Activated CD4-positive, CD25-positive, alpha-beta regulatory T cell (primary cell): ENCODE measurements at places on chromosomes 13 and 19.

- DNase-seq: no peak
Measured at GRCh38 chr19:13024126-13024950, 29.1 kb downstream of the NFIX start.

GRCh38 chr19:12949363-12950283 is 4.0 kb downstream of the RAD23A start:
- no peak for DNase-seq

GRCh38 chr13:67101730-67102467 is 128.2 kb downstream of the PCDH9 start:
- no peak for DNase-seq

DNA sequence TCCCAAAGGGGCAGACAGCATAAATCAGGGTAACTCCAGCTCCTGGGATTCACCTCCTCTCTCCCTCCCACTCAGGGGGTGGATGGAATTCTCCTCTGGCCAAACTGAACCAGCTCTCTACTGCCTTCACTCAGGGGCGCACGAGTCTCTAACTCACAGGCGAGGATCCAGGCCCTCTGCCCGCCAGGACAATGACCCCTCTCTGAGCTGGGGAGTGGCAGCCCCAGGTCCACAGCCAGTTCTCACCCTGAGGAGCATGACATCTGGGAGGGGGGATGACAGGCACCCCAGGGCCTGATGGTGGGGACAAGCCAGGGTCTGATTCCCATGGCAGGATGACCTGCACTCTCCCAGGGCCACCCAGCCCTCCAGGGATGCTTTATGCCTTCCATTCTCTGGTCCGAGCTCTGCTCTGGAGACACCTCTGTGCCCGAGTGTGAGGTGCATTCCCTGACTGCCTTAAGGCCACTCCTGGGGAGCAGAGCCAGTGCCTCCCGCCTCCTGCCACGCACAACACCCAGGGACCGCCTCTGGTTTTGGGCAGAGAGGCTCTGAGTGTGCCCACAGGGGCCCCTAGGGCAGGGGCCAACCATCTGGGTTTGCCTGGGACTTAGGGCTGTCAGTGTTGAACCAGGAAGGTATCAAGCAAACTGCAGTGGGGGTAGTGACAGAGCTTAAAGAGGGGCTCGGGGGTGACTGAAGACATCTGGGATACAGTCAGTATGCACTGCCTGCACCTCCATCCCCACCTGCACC is 66.2 kb downstream of the GNG7 start:
- no peak for DNase-seq

GRCh38 chr13:61417086-61417570 is 1.5 kb upstream of the PCDH20 start:
- DNase-seq: no peak

GRCh38 chr19:16038196-16038695 is 38.0 kb upstream of the TPM4 start:
- DNase-seq: no peak

DNA sequence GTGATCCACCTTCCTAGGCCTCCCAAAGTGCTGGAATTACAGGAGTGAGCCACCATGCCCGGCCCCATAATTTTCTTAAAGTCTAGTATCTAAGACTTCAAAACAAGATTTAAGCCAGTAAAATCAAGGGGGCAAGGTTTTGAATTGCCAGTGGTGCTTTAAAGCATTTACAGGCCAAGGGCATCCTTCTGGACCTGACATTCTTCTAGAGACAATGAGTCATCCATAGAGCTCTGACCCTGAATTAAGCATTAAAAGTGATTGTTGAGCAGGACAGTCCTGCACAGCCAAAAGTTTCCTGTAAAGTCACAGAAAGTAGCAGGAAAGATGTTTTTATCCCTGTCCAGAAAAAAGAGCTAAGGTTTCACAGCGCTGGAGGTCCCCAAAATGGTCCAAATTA is 50.9 kb upstream of the ATP12A start:
- DNase-seq: no peak

- DNase-seq: no peak
Measured at GRCh38 chr13:55669051-55669450, 1471.7 kb upstream of the PRR20A start.

DNA sequence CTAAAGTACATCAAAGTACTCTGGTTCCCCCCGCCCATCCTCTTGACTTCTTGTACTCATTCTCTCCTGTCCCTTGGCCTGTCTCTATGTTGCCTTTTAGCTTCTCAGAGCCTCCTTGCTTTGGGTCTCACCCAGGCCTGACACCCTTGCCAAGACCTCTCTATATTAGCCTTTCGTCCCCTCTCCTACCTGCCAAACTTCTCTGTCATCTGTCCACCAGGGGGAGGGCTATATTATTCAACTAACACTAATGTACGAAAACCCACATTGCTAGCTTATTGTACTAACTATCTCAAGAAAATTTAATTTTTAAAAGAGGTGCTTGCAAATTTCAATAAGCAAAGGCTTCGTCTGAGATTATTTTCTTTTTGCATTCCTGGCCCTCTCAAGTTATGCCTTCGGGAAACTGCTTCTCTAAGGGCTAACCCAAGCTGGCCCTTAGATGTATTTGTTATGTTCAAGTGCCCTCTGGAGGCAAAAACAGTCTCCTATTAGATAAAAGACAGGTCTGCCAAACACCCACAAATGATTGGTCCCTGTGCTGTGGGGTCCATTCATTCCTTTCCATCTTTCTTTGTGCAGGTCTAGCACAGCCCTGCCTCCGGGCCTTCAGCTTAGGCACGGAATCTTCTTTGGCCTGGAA is 6.3 kb upstream of the MRPS31 start:
- DNase-seq: peak; percentile 6

DNA sequence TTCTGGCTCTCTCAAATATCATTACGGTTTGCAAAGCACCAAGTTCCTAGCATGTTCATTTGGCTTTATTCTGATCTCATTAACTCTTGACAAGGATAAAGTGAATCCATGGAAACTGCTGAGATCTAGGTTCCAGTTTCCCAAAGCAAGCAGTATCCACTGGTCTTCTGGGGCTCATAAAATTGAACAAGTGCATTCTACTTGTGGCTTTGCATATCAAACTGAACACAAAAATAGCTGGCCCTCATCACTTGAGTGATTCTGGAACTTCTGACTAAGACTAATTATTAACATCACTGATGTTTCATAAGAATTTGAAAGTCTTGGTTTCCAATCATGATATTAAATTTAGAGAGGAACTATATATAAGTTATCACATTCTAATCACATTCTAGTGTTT is 6.3 kb upstream of the KCTD12 start:
- no peak for DNase-seq

GRCh38 chr13:109715902-109716301 is 70.5 kb downstream of the IRS2 start:
- DNase-seq: no peak
